Thoracic aorta (tissue), 2 donors: ENCODE measurements at places on chromosomes 3 and 15.

- H3K36me3 ChIP-seq = no peaks in the 10 kb centered on the region
- no peaks in the 10 kb centered on the region for H3K27me3 ChIP-seq
- H3K4me3 ChIP-seq = no peak overlapping the region
- no peak for DNase-seq
- no peak overlapping the region for H3K27ac ChIP-seq
- H3K4me1 ChIP-seq = no peaks in the 10 kb centered on the region
Observed at GRCh38 chr3:51295625-51296024, 89.5 kb upstream of the MANF start.

DNA sequence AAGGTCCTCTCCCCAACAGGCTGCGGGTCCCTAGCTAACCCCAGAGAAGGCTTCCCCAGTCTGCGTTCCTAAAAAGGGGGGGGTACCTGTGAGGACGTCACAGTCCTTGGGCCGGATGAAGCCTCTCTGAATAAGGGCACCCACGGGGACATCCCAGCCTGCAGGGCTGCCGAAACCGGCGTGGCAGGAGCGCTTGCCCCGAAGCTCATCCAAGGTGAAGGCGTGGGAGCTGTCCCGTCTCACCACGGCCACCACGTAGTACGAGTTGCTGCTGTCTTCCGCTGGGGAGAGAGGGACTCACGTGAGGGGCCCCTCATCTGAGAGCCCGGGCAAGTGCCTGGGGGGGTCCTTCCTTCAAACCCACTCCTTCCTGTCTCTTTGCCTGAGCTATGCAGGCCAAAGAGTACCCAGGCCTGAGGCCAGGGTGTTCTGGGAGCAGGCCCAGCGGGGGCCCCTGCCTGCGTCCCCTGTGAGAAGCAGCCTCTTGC lies 20.0 kb downstream of the MELTF start:
- H3K27me3 ChIP-seq = no peaks in the 10 kb centered on the region
- no peaks in the 10 kb centered on the region for H3K4me1 ChIP-seq
- DNase-seq = no peak

DNA sequence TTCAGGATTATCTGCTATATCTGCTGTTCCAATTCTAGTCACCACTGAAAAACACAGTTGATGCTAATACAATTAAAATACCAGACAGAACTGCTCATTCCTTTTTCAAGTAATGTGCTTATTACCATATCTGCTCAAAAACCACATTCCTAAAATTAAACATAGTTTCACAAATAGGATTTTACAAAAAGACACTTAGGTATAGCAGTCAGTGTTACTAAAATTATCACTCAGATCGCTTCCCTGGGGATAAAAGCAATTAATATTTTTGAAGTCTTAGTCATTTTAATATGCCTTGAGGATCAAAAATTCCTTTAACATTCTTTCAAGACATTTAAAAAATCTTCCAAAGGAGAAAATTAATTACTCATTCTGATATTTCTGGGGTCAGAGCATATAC lies 71.5 kb downstream of the RAD18 start:
- H3K36me3 ChIP-seq = no peaks in the 10 kb centered on the region
- H3K27me3 ChIP-seq = no peaks in the 10 kb centered on the region
- peaks cover 48% of the 10 kb centered on the region for H3K4me1 ChIP-seq
- no peak for DNase-seq
- H3K4me3 ChIP-seq = no peak overlapping the region

DNA sequence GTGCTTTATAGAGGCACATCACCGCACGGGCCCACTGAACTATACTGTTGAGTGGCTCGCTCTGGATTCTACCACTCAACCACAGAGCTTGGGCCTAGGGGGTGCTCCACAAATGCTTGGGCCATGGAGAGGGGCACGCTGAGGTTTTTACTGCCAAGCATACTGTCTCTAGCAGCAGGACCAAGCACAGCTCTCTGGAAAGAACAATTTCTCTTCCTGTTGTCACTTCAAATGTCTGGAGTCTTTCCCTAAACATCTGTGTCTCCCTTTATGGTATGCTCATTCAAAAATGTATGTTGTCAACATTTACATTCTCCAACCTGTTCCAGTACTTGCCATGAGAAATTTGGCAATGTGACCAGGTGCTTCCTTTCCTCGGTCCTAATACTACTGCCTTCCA lies 114.7 kb upstream of the TPM1 start:
- H3K27ac ChIP-seq = peak overlapping the region; percentile 71
- H3K4me3 ChIP-seq = no peak overlapping the region
- H3K27me3 ChIP-seq = no peaks in the 10 kb centered on the region
- DNase-seq = no peak
- no peaks in the 10 kb centered on the region for H3K36me3 ChIP-seq
